ENCODE measurements at places on chromosomes 3 and 15.

DNA sequence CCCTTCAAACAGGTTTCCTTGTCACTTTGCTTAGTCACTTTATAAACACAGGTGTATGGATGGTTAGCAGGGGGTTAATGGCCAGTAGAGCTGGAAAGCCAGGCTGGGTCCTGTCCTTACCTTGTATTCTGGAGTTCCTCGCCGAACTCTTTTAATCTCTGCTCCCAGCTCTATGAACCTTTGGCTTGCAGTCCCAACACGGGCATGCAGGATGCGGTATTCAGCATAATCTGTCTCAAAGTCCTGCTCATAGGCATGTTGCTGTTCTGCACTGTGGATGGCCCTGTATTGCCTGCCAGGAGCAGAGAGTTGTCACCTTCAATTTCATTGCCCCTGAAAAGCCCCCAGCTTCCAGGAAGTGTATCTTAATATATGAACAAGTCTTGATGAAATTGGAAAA, 2.7 kb downstream of the ELL3 start:
- DNase-seq = no peak

DNA sequence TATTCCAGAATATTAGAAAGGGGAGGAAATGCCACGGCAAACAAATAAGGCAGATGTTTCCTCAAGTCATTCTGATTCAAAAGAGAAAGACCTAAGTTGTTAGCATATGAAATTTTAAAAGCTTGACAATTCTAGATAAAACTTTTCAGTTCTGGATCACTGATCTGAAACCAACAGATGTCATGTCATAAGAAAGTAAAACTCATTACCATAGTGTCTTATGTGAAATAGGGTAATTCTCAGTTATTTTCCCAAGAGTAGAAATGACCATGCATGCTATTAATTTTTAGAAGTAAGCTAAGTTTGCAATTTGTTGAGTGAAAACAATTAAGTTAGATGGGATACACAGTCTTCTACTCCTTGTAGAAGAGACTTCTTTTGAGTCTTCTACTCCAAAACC, 630.3 kb downstream of the NAALADL2 start:
- no peak for DNase-seq

GRCh38 chr3:58266577-58266976, 29.0 kb downstream of the ABHD6 start:
- DNase-seq = peak; percentile 15

DNA sequence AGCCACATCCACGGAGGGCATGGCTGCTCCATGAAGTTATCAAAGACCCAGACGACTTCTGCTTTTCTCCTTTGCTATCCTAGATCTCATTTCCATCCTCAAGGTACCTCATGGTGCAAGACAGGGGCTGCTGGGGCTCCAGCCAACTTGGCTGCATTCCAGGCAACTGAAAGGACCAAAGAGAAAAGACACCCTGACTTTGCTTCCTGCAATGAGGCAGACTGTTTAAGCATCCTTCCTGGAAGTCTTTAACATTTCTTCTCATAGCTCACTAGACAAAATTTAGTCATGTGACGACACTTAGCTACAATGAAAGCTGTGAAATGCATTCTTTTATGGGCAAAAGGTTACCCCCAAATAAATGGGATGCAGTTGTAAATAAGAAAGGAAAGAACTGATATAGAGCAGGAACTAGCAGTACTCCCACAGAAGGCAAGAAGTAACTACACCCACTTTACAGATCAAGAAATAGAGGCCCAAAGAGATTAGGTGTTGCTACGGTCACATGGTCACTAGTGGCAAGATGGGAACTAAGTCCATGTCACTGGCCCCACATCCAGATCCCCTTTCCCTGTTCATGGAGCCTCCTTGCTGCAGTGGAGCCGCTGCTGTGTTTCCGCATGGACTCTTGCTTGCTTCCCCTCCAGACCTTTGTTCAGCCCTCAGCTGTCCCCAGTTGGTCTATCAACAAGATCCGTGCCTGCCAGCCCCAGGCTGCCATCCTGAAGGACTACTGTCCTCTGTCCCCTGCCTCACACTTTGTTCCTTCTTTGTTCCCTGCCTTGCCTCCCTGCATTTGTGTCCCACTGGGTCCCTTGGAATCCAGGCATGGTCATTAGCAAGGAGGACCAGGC, 107.0 kb downstream of the XXYLT1 start:
- no peak for DNase-seq

GRCh38 chr15:75729326-75730069, 16.9 kb upstream of the CSPG4 start:
- no peak for DNase-seq

DNA sequence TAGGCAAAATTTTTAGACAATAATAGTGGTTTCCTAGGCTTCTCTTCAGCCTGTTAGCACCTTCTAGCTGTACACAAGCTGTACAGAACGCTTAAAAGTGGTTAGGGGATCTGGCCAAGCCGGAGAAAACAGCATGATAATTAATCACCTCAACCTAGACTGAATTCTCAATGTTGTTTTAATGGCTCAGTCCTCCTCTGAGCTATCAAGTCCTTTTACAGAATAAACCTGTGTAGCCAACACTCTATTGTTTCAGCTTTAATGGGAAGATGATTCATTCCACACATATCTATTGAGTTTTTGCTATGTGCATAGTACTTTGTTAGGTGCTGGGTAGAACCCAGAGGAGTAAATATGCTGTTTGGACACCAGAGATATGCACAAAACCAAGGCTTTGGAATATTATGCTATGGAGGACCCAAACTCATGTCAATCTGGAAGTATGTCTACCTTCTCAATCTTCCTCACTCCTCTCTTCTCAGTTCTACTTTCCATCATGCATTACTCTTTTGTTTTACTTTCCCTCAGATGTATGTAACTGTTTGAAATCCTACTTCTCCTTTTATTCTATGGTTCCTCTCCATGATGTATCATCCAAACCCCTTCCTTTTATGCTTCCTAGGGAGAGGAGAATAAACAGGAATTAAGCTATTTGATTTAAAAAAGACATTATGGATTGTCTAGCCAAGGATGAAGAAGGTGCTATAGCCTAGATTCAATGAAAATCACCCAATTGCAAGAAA, 27.6 kb upstream of the UBE2E2 start:
- no peak for DNase-seq
